Dorsolateral prefrontal cortex (tissue), 122 donors: ENCODE measurements at places on chromosomes 12 and 14.
A peak's percentile ranks its signal among the peaks of the same experiment; 100 is the strongest.

- no peak for DNase-seq
Measured at GRCh38 chr12:123050331-123050831, 69.9 kb downstream of the ARL6IP4 start.

DNA sequence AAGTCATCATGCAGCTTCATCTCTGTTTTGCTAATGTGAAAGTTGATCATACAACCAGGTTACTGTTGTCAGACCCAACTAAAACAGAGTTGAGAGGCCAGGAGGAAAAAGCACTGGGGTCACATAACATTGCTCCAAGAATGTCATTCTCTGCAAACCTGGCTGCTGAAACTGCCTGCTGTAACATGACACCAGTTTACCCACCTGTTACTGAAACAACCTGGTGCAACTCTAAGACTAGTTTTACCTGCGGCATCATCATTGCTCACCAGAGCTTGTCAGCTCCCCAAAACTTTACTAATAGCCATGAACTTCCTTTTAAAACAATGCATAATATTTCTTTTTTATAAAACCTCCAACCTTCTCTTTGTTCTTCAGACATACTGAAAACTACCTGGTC lies 30.7 kb upstream of the DEGS2 start:
- DNase-seq = no peak

DNA sequence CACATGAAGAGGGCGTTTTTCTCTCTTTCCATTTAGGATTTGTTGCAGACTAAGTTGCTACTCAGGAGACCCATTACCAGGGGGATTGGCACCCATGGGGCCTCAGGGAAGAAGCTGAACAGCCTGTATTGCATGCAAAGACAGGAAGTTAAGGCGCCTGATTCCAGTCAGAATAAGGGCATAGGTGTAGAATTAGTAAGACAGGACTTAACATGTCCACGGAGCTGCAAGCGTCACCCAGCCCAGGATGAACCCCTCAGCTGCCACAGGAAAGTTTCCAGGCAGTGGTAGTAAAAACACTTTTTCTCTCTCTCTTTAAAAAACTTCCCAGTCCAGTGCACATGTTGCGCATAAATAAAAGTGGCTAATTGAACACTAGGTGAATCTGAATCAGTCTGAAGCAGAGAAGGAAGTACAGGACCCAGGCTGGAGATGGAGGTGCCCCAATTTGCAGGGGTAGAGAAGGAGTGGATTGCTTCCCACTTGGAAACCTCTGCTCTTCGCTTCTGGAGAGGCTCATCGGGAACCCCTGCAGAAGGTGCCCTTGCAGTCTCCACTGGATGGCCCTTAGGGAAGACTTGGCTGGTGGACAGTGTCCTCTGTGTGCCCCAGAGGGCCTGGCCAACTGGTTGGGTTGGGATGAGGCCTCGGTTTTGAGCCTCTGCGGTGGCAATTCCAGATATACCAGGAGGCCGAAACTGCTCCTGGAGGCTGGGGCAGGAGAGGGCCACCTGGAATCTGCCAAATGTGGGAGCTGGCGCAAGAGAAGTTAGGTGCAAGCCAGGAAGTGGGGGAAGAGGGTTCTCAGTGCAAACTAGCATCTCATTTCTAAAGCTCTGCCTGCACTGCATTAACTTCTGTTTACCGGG lies 10.7 kb upstream of the TBX3 start:
- no peak for DNase-seq

DNA sequence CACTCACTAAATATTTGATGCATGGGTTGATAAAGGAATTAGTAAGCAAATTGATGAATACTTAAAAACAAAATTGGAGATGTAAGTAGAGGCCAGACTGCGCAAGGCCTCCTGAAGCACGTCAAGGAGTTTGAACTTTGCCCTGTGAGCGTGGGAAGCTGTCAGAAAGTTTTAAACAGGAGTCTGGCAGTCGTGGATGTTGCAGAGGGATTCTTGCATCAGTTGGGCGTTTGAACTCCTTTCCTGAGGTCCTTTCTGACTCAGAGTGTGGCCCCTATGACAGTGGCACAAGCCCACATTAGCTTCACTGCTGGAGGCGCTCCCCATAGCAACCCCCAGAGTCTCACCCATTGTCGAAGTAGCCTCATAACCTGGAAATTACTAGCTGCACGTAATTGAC lies 17.9 kb upstream of the IL22 start:
- DNase-seq = no peak

- no peak for DNase-seq
Measured at GRCh38 chr14:65794674-65795279, 382.2 kb downstream of the FUT8 start.

- no peak for DNase-seq
Measured at GRCh38 chr14:95302667-95303506, 16.8 kb downstream of the CLMN start.

DNA sequence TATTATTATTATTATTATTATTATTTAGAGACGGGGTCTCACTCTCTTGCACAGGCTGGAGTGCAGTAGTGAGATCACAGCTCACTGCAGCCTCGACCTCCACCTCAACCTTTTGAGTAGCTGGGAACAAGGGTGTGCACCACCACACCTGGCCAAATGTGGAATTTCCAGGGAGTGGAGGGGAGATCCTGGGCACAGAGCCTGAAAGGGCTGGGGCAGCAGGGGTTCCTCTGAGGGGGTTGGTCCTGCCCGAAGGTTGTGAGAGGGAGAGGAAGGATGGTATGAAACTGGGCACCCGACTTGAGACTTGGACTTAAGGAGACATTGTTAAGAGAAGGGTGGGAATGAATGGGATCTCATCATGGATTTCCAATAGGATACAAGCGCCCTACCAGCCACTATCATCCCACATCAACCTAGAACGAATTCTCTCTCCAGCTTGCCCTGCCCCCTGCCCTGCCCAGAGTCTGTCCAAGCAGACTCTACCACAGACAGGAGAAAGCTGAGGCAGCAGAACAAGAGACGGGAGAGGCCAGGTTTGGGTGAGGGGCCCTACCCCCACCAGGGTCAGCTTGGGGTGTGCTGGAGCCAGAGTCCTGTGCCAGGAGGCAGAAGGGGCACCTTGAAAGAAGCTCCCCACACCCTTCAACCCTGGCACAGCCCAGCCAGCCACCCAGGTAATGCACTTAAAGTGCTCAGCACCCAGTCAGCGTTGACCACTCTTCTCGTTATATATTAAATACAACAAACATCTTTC lies 2.4 kb upstream of the DYNC1H1 start:
- DNase-seq = peak; percentile 26

GRCh38 chr12:72586456-72586855 lies 314.3 kb downstream of the TRHDE start:
- no peak for DNase-seq

DNA sequence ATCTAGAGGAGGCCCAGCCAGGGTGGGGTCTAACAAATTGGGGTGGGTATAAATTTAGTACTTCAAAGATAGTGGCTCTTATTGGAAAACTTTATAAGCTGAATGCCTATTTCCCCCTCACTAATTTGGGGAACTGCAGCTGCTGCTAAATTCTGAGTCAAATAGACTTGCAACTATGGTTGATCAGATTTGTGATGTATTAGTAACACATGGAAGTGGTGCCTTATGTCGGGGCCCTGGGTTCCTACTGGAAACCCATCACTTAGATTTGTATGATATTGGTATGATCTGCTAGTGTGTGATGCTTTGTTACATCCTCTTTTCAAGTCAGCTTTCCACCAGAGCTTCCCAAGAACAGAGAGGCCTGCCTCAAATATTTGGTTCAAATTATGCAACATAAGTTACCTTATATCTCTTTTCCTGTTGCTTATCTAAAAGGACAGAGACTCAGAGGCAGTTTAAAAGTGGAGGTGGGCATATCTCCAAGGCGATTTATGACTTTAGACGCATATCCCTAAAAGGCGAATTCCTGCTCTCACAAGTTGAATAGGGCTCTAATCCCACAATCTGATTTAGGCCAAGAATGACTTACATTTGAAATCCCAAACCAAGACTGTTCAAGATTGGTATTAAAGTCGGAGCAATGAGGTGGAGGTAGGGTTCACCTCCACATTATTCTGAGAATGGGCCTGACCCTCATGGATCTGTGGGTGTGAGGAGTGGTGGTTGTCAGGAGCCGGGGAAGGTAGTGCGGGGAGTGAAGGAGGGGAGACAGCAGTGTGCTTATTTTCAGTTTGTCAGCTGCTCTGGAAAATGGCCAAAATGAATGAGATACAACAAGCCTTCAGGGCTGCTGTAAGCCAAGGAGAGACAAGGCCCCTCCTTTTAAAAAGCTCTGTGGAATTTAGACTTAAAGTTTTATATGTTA lies 425.8 kb downstream of the RAD51B start:
- DNase-seq = no peak

GRCh38 chr12:116200812-116201211 lies 76.7 kb downstream of the MED13L start:
- no peak for DNase-seq

GRCh38 chr12:107225635-107226034 lies 132.3 kb upstream of the CRY1 start:
- DNase-seq = no peak

DNA sequence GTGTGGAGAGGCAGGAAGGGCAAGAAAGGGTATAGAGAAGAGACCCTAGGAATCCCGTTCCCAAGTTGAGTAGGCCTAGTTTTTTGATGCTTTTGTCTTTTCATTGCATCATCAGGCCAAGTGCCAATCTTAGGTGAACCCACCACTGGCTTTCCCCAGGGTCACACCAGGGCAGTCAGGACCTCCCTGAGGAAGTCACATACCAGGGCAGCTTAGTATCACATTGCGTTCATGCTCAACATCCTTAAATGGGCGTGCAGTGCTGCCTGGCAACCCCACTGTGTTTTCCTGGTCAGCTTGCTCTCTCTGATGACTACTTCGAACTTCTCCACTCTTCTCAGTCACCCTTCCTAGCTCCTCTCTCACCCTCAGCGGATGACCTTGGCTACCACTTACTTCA lies 9.0 kb downstream of the ASIC1 start:
- no peak for DNase-seq

- DNase-seq = no peak
Measured at GRCh38 chr12:50706606-50707005, 57.3 kb upstream of the ATF1 start.

GRCh38 chr12:25852792-25853191 lies 105.7 kb upstream of the RASSF8 start:
- DNase-seq = no peak

- no peak for DNase-seq
Measured at GRCh38 chr12:105744371-105745058, 394.2 kb downstream of the NUAK1 start.

DNA sequence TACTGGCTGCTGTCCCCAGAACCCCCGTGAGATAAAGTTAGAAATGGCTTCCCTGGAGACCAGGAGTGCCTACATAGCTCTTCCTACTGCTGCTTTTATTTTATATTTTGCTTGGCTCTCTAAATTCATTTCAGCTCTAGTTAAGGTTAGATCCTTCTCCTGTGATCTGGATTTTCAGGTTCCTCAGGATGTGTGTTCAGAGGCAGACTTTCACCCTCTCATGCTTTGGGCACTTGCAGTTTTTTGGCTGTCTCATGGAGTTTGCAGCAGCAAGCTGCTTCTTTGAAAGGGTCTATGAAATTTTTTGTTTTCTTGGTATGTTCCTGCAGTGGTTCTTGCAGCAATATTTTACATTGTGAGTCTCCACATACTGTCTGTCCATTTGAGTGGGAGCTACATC lies 93.3 kb downstream of the ATP23 start:
- no peak for DNase-seq

DNA sequence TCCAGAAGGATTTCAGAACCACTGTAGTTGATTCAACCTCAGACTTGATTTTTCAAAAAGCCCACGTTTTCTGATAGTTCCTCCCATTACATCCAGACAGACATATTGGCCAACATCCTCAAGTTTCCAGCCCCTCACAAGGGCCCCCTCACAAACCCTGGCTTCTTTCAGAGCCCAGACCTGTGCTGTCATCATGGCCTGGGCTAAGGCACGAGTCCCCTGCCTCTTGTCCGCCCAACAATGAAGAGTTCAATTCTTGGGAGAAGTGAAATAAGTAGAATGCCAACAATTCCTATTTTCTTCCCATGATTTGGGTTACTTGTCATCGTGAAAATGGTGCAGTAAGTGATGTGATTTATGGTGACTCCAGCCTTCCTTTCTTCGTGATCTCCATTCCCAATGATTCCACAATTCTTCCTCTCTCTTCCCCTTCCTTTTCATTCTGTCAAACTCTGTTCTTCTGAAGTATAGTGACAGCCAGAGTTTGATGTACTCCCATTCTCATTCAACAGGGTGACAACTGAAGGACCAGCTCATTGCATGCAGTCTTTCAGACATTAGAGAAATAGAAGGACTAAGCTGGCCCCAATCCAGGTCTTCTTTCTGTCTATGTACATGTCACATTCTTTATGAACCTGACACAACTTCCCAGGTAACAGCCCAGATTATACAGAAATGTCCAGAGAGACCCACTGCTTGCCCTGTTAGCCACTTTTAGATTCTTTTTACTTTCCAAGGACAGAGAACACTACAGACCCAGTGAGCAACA lies 29.2 kb downstream of the SPTB start:
- no peak for DNase-seq

DNA sequence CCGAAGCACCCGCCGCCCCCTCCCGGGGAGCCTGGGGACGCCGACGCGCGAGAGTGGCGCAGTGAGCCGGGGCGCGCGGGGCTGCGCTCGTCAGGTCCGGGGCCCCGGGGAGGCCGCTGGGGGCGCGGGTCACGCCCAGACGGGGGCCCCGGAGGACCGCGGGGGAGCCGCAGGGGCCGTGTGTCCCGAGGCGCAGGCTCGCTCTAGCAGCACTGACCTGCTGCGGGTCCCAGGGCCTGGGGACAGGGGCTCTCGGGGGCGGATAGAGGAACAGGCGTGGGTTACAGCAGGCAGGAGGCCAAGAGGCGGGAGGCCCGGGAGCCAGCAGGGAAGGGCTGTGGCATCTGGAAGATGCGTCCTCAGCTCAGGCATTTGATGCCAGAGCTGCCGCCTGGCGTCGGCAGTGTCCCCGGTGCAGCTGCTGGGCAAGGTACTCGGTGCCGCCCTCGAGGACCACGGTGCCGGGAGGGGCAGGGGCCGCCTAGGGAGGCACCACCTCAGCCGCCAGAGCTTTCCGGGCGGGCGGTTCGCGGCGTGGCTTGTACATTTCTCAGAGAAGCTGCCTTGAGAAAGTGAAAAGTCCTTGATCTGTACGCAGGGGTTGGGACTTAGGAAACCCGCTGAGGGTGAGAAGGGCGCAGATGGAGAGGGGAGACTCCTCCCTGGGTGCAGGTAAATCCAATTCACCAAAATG lies 1.2 kb downstream of the WNT5B start:
- DNase-seq = peak; percentile 57
